Fibroblast of skin of right biceps (primary cell): ENCODE measurements at places on chromosomes 3 and 15.
A peak's percentile ranks its signal among the peaks of the same experiment; 100 is the strongest.

DNA sequence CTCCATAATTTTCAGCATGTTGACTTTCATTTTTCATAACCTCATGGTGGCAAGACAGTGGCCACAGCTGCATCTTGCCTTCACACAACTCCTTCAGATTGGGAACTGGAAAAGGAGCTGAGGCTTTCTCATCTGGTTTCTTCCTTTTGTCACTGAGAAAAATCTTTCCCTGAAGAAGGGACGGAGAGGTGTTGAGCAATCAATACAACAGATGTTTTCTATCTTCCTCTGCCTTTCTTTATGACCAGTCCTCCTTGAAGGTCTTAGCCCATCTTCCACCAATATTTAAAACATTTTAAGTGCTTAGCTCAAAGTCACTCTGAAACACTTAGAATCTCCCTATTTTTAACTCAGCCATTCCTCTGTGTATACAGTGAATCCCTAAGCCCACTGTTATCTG lies 11.9 kb downstream of the ZNF660 start:
- DNase-seq = no peak

GRCh38 chr15:70375006-70375431 lies 277.3 kb upstream of the TLE3 start:
- DNase-seq = peak; percentile 5

DNA sequence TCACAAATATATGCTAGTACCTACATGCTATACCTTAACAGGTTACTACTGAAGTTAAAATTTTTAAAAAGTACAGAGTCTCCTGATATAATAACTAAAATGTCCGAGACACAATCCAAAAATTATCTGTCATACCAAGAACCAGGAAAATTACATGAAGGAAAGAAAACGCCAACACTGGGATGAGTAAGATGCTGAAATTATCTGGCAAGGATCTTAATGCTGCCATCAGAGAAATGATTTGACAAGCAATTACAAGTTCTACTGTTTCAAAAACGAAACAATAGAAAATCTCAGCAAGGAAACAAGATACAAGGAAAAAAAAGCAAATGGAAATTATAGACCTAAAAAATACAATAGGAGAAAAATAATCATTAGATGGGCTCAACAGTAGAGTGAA lies 92.5 kb downstream of the UBE3A start:
- no peak for DNase-seq

GRCh38 chr3:27219127-27219845 lies 149.9 kb downstream of the NEK10 start:
- DNase-seq = peak; percentile 29

DNA sequence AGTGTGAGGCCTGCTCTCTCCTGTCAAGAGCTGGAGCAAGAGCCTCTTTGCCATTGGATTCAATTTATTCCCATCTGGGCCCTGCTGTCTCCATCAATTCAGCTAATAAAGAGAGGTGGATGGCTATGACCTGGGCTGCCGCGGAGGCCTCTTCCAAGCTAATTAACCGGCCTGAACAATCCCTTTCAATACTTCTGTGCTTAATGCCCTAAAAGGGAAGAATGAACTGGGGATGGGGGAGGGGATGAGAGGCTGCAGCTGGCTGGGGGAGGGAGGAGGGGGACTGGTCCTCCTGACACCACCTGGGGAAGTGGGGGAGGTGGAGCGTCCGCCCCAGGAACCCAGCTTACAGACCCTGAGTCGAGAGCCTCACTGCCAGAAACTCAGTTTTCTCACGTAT lies 33.4 kb upstream of the PRR23E start:
- DNase-seq = no peak

- peak; percentile 34 for DNase-seq
Measured at GRCh38 chr3:155078711-155079467, 1.2 kb upstream of the MME start.

- DNase-seq = no peak
Measured at GRCh38 chr15:74530771-74531143, 10.3 kb upstream of the ARID3B start.

GRCh38 chr3:127036209-127037020 lies 53.5 kb downstream of the PLXNA1 start:
- no peak for DNase-seq

GRCh38 chr3:189272500-189273119 lies 100.8 kb downstream of the TPRG1 start:
- no peak for DNase-seq

GRCh38 chr3:81268526-81268925 lies 492.9 kb downstream of the GBE1 start:
- DNase-seq = no peak

DNA sequence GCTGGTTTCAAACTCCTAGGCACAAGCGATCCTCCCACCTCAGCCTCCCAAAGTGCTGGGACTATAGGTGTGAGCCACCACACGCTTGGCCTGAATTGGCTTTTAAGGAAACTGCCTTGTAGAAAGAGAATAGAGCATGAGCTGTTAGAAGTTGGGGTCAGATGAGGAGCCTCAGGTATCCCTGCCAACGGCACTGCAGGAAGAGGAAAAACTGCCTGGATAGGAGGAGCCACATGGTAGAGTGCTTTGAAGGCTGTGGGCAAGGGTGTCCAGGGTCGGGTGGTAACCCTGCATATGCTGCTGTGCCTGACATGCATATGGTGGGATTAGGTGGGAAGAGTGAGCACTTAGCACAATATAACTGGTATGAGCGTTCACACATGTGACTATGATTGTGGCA lies 55.0 kb downstream of the BSN start:
- DNase-seq = no peak

GRCh38 chr15:62658498-62658897 lies 384.0 kb upstream of the TPM1 start:
- no peak for DNase-seq

GRCh38 chr3:19436746-19437145 lies 288.4 kb downstream of the KCNH8 start:
- no peak for DNase-seq

DNA sequence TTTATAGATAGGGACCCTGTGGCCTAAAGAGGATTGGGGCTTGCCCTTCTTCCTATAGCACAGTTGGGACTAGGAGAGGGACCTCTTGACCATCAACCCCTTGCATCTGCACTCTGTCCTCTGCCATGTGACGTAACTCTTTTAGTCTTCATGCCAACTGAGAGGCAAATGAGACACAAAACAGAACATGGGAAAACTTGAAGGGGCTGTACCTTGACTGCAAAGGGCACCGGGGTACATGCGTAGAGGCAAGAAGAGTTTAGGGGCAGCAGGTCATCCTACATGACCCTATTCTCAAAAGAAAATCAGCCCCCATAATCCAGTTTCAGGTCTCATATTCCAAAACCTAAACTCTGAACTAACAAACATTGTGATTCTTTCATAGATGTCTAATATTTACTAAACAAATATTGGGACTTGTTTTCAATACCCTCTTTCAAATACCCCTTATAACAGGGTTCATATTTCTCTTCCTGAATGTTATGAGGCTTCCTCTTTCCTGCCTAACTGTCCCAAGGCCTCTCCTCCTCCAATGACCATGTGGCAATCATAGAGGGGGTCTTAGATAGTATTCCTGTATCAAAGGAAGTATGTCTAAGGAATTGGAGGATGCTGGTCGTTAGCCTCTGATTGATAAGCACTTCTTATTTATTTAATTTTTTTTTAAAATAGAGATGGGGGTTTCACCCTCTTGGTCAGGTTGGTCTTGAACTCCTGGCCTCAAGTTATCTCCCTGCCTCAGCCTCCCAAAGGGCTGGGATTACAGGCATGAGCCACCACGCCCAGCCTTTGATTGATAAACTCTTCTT lies 20.6 kb downstream of the ACKR2 start:
- no peak for DNase-seq

- DNase-seq = no peak
Measured at GRCh38 chr3:177193688-177194268, 3.5 kb downstream of the TBL1XR1 start.

DNA sequence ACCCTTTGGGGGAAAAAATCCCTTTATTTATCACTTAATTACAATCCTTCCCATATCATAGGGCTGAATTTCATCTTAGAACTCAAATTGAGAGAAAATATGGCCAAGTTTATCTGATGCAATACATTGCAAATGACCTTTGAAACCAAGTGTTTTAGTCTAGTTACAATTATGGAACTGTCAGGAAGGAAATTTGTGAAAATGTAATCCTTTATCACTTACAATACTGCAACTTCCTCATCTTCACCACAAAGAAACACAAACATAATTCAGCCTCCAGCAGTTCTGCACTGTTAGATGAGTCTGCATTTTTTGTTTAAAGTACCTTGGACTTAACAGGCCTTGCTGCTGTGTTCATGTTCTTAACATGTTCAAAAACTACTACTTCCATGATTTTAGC lies 4.6 kb downstream of the CCPG1 start:
- DNase-seq = peak; percentile 39

GRCh38 chr15:52960283-52960682 lies 170.1 kb upstream of the ONECUT1 start:
- DNase-seq = no peak

DNA sequence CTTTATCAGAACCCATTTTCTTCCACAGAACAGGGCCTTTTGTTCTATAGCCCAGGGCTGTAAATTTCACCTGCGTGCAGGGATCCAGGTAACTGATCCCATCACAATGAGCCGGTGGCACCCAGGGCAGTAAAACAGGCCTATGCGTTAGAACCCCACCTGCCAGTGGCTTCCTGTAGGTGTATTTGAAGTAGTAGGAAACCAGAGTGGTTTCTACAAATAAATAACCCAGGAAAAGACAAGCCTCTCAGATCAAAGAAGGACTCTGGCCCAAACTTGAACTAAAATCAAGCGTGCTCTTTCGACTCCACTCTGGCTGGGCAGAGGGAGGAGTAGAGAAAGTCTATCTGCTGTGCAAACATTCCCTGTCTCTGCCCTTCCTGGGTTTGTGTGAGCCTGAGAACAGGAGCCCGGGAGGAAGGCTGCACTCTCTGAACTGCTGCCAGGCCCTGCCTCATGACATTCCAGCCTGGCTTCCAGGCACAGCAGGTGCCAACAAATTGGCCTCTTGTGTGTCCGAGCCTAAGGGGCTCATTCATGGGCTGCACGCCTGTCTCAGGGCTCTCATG lies 77.7 kb downstream of the CEMIP start:
- DNase-seq = no peak

DNA sequence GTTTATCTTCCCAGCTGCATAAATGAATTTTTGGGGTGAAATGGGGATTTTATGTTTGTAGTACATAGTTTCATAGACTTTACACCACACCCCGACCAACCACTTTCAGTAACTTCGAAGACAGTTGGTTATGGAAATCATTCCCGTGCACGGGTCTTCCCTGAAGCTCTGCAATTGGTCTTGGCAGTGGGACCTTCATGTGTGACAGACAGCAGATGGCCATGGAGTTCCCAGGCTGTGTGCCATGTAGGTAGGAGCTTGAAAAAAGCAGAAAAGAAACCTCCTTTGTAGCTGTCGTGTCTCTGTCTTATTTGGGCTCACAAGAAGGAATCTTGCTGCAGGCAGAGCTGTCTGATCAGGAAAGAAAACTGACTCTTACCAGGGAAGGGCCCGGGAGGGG lies 25.9 kb downstream of the EXOG start:
- no peak for DNase-seq

DNA sequence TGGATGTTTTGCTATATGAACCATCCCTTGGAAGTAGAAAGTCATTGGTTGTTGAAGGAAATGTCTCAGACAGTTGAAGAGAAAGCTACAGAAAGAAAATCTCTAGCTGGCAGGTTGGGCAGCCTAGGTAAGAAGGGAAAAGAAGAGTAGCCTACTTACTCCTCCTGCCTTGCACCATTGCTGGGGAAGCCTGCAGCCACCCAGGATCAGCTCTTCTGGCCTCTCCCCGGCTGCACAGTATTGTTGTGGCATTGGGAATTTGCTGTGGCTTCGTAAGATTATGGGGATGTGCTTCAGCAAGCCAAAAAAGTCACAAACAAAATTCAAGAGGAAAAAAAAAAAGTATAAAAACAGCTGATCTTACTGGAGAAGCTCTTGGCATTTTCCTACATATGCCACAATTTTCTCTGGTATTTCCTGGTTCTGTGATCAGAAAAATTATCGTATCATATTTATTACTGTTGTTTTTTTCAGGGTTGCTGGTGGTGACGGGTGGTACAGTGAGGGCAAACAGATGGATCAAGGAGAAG lies 154.2 kb downstream of the TIGIT start:
- no peak for DNase-seq

GRCh38 chr3:172465281-172465680 lies 17.0 kb upstream of the GHSR start:
- DNase-seq = no peak

- DNase-seq = no peak
Measured at GRCh38 chr3:76841747-76842146, 198.2 kb upstream of the ROBO2 start.

DNA sequence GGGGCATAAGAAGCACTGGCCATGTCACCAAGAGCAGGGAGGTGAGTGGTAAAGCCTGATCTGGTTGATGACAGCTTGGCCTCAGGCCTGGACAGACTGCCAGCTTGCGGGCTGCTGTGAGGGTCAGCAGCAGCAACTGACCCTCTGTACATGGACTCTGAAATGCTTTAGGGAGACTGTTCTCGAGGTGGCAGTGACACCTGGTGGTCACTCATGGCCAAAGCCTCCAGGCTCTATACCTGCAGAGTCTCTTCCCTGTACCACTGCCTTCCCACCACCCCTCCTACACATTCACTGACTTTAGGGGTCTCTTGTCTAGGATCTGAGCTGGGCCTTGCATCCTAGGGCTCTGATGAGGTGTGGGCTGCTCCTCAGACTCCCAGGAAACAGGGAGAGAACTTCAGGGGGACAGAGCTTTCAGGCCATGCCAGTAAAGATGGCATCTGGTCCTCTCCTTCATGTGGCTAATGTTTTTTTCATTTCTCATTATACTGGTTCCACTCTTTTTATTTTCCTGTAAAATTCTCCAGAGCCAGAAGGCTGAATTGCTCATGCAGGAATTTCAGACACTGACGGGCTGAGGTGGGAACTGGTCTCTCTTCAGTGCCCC lies 17.2 kb upstream of the TIMP4 start:
- peak; percentile 26 for DNase-seq

- DNase-seq = no peak
Measured at GRCh38 chr3:77967621-77968020, 927.7 kb downstream of the ROBO2 start.

- DNase-seq = no peak
Measured at GRCh38 chr15:98955961-98956723, 51.5 kb downstream of the PGPEP1L start.

DNA sequence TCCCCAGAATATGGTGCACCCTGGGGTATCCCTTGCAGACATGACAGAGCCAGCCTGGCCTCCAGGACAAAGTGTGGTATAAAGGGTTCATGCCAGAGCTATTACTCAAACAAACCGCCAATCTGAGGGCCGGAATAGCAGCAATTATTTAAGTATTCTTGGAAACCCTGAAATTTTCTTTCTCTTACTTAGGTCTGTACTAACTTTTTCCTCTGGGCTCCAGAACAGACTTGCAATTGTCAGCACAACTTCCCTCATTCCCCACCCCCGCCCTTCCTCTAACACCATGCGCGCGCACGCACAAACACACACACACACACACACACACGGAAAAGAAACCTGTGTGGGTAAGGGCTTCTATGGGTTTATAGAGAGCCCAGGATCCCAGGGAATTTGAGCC lies 56.3 kb downstream of the ISG20 start:
- DNase-seq = peak; percentile 24

GRCh38 chr15:83762367-83762766 lies 108.4 kb downstream of the ADAMTSL3 start:
- no peak for DNase-seq
